ENCODE measurements at places on chromosomes 6 and 20.

- DNase-seq, result no peak
These were observed 122.6 kb upstream of the MLN start for GRCh38 chr6:33926451-33926850.

GRCh38 chr6:4914420-4915159 is 89.2 kb downstream of the RPP40 start:
- DNase-seq, result no peak

GRCh38 chr6:3693831-3694230 is 57.7 kb downstream of the PXDC1 start:
- DNase-seq, result no peak

DNA sequence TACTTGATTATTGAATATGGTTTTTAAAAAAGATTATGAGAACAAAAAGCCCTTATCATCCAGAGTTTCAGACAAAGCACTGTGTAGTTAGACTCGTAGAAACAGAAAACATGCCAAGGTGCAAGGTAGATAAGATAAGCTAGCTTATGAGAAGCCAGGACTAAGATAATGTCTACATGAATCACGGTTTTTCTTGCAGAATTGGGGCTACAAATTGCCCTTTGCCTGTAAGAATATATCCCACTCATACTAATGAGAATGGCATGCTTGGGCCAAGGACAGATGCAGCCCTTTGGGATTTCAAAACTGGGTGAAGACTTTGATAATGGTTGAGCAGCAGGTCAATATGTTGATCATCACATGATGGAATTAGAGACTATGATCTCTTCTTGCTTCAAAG is 165.3 kb upstream of the PREP start:
- DNase-seq, result no peak

GRCh38 chr20:53767206-53767930 is 173.7 kb upstream of the ZNF217 start:
- DNase-seq, result no peak

Data from pulmonary artery endothelial cell (primary cell).